ENCODE measurements at places on chromosomes 11 and 22. TPM values are rescaled to one million over a fixed set of nuclear protein-coding genes. Genes with fewer than 3 reads are reported as not detected.

FGF4 gene
- not detected for total RNA-seq

GRCh38 chr11:134024420-134025081, 44.3 kb upstream of the JAM3 start:
- DNase-seq = no peak

GRCh38 chr11:56307836-56308235, 7.1 kb upstream of the OR8K3 start:
- no peak for DNase-seq

CCDC157 gene
- total RNA-seq = 6.3 TPM
